ENCODE measurements at places on chromosomes 5 and 9.

GRCh38 chr9:114183006-114183405, 27.7 kb downstream of the COL27A1 start:
- no peaks in the 10 kb centered on the region for H3K4me1 ChIP-seq
- no peaks in the 10 kb centered on the region for H3K36me3 ChIP-seq
- H3K27ac ChIP-seq, result no peak overlapping the region

DNA sequence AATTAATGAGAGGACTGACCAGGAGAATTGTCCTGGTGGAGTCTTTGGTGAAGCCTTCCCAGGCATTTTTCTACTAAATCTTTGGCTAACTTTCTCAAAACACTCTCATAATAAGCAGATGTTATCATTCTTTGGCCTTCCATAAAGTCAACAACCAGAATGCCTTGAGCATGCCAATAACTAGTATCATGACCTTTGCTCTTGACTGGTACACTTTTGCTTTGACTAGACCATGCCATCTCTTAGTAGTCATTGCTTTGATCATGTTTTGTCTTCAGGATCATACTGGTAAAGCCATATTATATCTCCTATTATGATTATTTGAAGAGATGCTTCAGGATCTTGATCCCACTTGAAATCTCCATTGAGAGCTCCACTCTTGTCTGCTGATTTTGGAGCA, 506.9 kb downstream of the ELAVL2 start:
- H3K27ac ChIP-seq, result no peak overlapping the region
- no peaks in the 10 kb centered on the region for H3K36me3 ChIP-seq
- no peaks in the 10 kb centered on the region for H3K4me1 ChIP-seq
- DNase-seq, result no peak

- no peaks in the 10 kb centered on the region for H3K36me3 ChIP-seq
- DNase-seq, result no peak
- H3K27ac ChIP-seq, result no peak overlapping the region
Observed at GRCh38 chr9:121277518-121278295, 9.7 kb downstream of the GSN start.

DNA sequence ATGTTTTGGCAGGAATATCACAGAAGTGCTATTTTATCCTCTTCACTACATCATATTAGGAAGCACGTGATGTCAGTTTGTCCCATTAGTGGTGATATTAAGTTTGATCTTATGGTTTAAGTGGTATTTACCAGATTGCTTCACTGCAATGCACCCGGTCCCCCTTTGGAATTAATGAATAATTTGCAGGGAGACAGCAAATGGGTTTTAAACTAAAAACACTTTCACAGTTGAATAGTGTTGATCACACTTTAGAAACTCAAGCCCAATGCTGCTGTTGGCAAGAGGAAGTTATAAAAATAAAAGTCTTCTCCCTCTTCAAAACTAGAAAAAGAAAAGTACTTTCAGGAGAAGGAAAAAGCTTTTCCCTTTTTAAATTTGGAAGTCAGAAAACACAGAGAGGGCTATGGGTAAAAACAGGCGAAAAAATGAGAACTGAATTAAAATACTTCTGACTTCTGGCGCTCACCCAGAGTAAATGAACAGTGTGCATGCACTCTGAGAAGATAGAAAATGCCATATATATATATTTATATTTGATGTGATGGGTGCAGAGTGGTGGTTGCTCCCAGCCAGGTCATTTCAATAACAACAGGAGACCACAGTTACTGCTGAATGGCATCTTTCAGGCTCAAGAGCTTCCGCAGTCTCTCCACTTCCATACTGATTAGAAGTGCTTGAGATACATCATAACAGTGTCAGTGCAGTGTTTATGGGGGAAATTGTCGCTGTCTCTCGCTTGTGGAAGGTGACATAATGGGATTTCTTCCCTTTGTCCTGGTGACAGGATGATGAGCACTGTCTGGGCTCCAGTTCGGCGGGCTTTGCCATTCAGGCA, 278.0 kb downstream of the ZSWIM6 start:
- H3K4me1 ChIP-seq, result no peaks in the 10 kb centered on the region
- no peak for DNase-seq
- H3K27me3 ChIP-seq, result no peaks in the 10 kb centered on the region

- H3K36me3 ChIP-seq, result no peaks in the 10 kb centered on the region
- H3K4me1 ChIP-seq, result no peaks in the 10 kb centered on the region
- DNase-seq, result no peak
- H3K4me3 ChIP-seq, result no peak overlapping the region
Observed at GRCh38 chr9:107387409-107387808, 102.2 kb downstream of the KLF4 start.

DNA sequence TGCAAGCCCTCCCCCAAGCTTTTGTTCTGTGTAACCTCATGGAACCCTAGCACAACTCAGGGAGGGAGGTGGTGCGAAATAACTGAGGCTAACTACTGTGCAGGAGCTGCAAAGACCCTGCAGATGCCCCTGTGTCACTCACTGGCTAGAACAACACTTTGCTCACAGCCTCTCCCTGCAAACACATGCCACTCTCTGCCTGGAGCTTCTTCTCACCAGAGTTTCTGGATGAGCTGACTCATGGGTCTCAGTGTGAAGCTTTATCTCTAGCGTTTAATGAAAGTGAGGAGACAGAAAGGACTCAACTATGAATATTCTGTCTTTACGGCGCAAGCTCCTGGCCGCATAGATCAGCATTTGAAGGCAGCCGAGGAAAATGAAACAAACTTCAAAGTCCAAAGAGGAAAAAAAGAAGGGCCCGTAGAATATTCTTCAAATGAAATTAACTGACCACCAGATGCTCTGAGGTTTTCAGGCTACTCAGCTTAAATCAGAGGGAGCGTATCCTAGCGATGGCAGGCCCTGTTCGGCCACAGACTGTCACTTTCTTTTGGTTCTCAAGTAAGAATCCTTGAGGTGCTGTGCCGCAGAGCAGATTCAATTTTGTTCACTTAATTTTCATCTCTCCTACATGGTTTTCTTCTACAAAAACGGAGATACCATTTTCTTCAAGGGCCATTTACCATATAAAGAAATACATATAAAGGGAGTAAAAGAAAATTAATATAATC, 77.7 kb upstream of the TAS2R1 start:
- H3K27ac ChIP-seq, result no peak overlapping the region
- no peak for DNase-seq
- no peaks in the 10 kb centered on the region for H3K27me3 ChIP-seq
- H3K4me1 ChIP-seq, result no peaks in the 10 kb centered on the region
- no peaks in the 10 kb centered on the region for H3K36me3 ChIP-seq

DNA sequence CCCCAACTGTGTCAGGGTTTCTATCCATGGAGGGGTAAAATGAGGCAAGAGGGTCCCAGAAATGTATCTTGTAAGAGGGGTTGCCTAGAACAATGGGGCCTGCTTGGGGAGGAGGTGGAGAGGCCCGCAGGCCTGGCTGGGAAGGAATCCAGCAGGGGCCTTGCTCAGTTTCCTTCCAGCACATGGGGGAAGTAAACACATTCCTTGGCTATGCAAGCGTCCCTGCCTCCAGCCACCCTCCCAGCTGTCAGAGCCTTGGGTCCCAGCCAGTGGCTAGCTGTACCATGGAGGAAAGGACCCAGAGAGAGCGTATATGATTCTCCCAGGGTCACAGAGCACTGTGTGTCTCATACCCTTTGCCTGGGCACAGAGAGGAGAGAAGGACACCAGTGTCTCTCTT, 71.1 kb upstream of the IL17B start:
- H3K27me3 ChIP-seq, result no peaks in the 10 kb centered on the region
- H3K36me3 ChIP-seq, result no peaks in the 10 kb centered on the region
- no peak overlapping the region for H3K4me3 ChIP-seq
- no peaks in the 10 kb centered on the region for H3K4me1 ChIP-seq
- no peak overlapping the region for H3K27ac ChIP-seq
- no peak for DNase-seq

DNA sequence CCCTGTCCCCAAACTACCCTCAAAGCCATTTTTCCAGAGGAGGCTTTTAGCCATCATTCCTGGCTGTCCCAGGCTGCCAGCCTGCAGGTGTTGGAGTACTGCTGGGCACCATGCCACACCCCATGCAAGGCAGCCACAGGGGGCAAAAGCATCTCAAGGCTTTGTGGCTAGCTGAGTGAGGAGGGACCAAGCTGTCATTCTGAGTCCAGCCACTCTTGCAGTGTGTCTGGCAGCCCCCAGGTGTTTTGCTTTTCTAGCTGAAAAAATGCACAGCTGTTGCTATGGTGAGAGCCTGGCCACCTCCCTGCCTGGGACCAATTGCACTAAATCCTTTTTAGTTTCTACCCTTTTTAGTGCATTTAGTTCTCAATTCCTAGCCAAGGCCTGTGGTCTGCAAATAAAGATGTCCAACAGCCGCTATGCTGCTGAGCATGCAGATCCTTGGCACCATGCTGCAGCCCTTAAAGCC, 50.4 kb upstream of the PTGS1 start:
- no peak overlapping the region for H3K27ac ChIP-seq
- DNase-seq, result no peak
- H3K27me3 ChIP-seq, result no peaks in the 10 kb centered on the region
- H3K4me1 ChIP-seq, result no peaks in the 10 kb centered on the region

- H3K36me3 ChIP-seq, result no peaks in the 10 kb centered on the region
- no peak for DNase-seq
- no peak overlapping the region for H3K4me3 ChIP-seq
- no peaks in the 10 kb centered on the region for H3K4me1 ChIP-seq
- no peaks in the 10 kb centered on the region for H3K27me3 ChIP-seq
Observed at GRCh38 chr5:150224483-150225027, 34.7 kb downstream of the SLC6A7 start.

DNA sequence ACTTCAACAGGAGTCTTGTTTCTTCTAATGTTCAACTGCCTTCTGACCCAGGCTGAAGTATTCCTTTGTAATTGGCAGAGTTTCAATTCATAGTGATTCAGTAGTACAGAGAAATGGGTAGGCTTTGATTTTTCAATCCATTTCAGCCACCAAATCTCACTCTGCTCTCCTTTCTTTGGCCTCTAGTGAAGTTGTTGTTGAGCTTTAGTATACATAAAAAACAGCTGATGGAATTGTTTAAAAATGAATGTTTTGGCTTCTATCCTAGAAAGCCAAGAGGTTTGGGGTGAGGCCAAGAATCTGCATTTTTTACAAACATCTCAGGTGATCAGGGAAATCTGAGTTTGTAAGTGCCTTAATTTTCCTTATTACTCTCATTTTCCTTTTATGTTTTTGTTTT, 182.9 kb upstream of the MAP1B start:
- no peak overlapping the region for H3K4me3 ChIP-seq
- no peak for DNase-seq
- H3K27ac ChIP-seq, result no peak overlapping the region
- no peaks in the 10 kb centered on the region for H3K27me3 ChIP-seq
- H3K36me3 ChIP-seq, result no peaks in the 10 kb centered on the region

GRCh38 chr5:94808497-94808896, 190.0 kb downstream of the SLF1 start:
- no peak overlapping the region for H3K4me3 ChIP-seq
- no peaks in the 10 kb centered on the region for H3K4me1 ChIP-seq
- H3K27ac ChIP-seq, result no peak overlapping the region
- no peaks in the 10 kb centered on the region for H3K27me3 ChIP-seq
- no peaks in the 10 kb centered on the region for H3K36me3 ChIP-seq

- DNase-seq, result no peak
- no peaks in the 10 kb centered on the region for H3K27me3 ChIP-seq
- no peaks in the 10 kb centered on the region for H3K36me3 ChIP-seq
- no peaks in the 10 kb centered on the region for H3K4me1 ChIP-seq
Observed at GRCh38 chr5:136058039-136058971, 29.5 kb downstream of the TGFBI start.

DNA sequence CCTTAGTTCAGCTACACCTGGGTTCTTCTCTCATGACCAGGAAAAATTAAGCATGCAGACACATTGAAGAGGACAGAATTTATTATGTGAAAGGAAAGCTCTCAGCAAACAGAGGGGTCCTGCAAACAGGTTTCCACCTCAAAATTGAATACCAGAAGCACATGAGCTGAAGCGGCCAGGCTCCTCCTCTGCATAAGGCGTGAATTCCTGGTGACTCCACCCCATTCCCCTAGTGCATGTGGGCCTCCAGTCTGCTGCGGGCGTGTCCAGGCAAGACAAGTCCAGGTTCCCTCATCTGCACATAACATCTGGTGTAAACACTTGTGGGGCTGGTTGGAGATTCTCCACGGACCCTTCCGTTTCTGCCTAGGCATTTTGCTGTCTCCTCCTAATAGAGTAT, 1156.4 kb downstream of the FOXD4L5 start:
- H3K4me1 ChIP-seq, result no peaks in the 10 kb centered on the region
- H3K27me3 ChIP-seq, result no peaks in the 10 kb centered on the region
- H3K27ac ChIP-seq, result no peak overlapping the region
- H3K36me3 ChIP-seq, result no peaks in the 10 kb centered on the region
- no peak for DNase-seq

GRCh38 chr9:133735415-133735775, 2.8 kb downstream of the SARDH start:
- no peak for DNase-seq
- H3K27me3 ChIP-seq, result no peaks in the 10 kb centered on the region
- no peak overlapping the region for H3K27ac ChIP-seq
- H3K36me3 ChIP-seq, result no peaks in the 10 kb centered on the region
- H3K4me3 ChIP-seq, result no peak overlapping the region

DNA sequence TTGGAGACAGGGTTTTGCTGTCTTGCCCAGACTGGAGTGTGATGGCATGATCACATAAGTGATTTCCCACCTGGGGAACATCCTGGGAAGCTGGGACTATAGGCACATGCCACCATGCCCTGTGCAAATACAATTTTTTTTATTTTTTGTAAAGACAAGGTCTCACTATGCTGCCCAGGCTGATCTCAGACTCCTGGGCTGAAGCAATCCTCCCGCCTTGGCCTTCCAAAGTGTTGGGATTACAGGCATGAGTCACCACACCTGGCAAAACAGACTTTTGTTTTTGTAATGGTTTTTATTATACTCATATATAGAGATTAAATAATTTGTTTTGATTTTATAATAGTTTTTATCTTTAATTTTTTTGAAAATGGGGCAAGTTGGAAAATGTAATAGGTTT, 14.7 kb downstream of the DNAJC25 start:
- H3K4me3 ChIP-seq, result no peak overlapping the region
- no peaks in the 10 kb centered on the region for H3K4me1 ChIP-seq
- H3K36me3 ChIP-seq, result peaks cover 6% of the 10 kb centered on the region
- no peaks in the 10 kb centered on the region for H3K27me3 ChIP-seq

DNA sequence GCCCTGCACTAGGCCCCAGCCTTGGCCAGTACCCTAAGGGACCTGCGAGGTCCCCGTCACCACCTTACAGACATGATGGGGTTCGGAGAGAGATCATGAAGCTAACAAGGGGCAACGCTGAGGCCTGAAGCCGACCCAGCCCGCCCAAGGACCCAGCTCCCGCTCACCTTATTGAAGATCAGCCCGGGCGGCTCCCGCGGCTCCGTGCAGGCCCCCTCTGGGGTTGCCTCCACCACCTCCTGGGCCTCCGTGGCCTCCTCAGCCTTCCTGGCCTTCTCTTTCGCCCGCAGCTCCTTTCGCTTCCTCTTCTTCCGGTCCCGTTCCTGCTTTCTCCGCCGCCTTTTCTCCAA, 3.6 kb downstream of the SURF6 start:
- no peak for DNase-seq
- H3K27ac ChIP-seq, result no peak overlapping the region
- peaks cover 28% of the 10 kb centered on the region for H3K4me1 ChIP-seq
- peaks cover 38% of the 10 kb centered on the region for H3K36me3 ChIP-seq
- H3K27me3 ChIP-seq, result no peaks in the 10 kb centered on the region
- H3K4me3 ChIP-seq, result no peak overlapping the region

- no peak overlapping the region for H3K27ac ChIP-seq
- H3K4me1 ChIP-seq, result no peaks in the 10 kb centered on the region
- peaks cover 23% of the 10 kb centered on the region for H3K36me3 ChIP-seq
- no peak for DNase-seq
Observed at GRCh38 chr5:160092960-160093707, 26.1 kb downstream of the PWWP2A start.
